M059J (cell line): ENCODE measurements at places on chromosomes 11 and 22.

DNA sequence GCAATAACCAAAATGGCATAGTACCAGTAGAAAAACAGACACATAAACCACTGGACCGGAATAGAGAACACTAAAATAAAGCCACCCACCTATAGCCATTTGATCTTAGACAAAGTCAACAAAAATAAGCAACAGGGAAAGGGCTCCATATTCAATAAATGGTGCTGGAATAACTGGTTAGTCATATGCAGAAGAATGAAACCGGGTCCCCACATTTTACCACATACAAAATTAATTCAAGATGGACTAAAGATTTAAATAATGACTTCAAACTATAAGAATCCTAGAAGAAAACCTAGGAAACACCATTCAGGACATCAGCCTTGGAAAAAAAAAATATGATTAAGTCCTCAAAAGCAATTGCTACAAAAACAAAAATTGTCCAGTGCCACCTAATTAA is 30.1 kb upstream of the NOX4 start:
- DNase-seq: no peak

DNA sequence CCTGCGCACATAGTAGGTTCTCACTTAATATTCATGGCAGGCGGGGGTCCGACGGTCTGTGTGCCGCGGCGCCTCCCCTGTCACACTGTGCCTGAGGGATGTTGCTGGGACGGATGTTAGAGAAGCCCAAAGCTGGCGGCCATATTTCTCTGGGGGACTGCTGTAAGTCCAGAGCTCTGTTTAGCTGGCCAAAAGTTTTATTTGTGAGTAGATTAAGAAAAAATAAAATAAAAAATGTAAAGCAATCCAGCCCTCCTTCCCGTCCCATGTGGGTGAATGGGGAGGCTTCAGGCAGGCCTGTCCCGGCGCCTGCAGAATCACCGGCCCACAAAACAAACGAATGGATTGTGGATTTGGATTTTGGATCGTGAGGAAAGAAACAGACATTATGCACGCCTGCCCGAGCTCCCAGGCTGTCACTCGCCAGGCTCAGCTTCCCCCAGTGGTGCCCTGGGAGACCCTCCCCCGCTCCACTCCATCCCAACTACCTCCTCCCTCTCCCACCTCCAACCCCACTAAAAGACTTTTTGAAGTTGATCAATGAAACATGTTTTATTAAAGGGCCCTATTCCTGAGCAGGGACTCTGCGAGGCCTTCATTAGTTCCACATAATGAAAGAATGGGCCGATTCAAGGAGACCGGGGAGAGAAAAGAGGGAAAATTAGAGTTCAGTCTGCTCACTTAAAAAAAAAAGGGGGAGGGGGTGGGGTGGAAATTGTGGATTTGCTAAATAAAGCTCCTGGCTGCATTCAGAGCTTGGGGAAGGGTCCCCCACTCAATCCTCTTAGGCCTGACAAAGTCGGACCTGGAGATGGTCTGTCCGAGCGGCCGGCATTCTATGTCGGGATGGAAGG is 20.4 kb upstream of the SCUBE1 start:
- no peak for DNase-seq

- no peak for DNase-seq
Measured at GRCh38 chr11:113977071-113977490, 2.2 kb downstream of the HTR3A start.

GRCh38 chr11:11966354-11966741 is 42.1 kb downstream of the DKK3 start:
- no peak for DNase-seq

GRCh38 chr22:32389685-32390084 is 22.4 kb downstream of the RTCB start:
- peak; percentile 9 for DNase-seq

DNA sequence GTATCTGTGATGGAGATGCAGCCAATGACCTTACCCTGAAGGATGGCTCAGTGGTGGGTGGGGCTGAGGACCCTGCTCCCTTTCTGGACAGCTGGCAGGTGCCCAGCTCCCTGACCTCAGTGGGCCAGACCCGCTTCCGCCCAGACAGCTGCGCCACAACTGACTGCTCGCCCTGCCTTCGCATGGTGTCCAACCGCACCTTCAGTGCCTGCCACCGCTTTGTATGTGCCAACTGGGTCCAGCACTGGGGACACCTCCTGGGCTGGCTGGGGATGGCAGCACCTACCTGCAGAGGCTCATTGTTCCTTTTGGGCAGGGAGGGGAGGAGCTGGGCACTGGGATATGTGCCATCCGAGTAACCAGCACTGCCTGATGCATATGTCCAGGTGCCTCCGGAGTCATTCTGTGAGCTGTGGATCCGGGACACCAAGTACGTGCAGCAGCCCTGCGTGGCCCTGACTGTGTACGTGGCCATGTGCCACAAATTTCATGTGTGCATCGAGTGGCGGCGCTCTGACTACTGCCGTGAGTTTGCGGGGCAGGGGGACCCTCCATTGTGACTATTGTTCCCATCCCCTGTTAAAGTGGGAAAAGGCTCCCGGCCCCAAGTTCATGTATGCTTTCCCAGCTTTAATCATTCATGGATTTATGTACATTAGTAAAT is 84.8 kb downstream of the OTOG start:
- DNase-seq: no peak

DNA sequence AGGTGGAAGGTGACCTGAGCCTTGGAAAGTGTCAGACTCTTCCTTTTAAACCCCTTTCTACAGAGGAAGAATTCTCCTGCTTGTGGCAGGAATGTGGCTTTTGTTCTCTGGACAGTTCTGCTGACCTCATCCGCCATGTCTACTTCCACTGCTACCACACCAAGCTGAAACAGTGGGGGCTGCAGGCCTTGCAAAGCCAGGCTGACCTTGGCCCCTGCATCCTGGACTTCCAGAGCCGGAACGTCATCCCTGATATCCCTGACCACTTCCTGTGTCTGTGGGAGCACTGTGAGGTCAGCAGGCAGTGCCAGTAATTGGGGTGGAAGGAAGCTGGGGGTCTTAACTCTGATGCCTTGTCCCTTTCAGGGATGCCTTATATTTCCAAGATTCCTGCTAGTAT is 9.3 kb downstream of the HINFP start:
- peak; percentile 28 for DNase-seq

DNA sequence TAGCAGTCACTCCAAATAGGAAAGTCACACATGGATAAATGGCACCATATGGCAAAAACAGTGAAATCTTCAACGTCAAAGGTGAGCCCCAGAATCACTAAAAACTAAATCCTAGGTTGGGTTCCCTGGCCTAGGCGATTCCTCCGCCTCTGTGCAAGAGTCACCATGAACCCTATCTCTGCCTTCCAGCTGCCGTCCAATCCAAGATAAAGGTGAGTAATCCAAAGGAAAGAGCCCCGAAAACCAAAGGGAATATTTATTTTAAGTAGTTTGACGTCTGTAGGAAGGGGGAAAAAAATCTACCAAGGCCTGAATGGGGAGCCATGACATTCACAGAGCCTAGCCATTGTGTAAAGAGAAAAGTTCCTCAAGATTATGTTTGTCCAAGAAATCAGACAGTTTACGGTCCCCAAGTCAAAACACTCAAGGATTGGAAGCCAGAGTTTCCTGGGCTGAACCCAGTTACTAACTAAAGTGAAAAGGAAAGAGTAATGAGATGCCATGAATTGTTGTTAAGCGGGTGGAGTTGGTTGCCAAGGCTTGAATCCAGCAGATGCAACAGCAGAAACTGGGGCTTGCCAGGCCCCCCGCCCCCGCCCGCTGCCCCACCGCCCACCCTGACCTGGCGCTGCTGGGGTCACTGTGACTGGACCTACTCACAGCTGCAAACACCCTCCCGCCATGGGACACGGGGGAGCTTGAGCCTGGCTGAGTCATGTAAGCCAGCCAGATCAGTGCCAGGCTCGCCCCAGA is 39.7 kb upstream of the ETS1 start:
- no peak for DNase-seq

DNA sequence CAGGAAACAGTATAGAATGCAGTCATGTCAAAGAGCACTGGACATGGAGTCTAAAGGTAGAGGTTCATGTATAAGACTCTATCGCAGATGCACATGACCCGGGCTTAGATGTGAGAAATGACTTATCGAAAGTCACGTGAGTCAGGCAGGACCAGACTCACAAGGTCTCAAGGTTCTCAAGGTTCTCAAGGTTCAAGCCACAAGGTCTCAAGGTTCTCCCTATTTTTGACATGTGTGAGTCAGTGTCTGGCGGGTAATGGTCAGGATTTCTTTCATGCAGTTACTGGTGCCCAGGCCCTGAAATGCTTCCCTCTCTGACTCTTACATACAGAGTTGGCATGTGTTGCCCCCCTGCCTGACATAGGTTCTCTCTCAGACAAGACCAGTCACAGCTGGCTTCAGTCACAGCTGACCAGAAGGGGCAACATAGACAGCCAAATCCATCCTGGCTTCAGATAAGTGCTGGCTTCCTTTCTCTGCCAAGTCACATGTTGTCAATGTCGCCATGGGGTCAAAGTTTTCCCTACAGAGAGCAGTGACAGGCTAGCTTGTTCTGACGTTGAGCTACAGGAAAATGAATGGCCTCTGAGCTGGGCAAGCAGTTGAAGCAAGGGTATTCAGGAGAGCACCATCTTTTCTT is 10.1 kb downstream of the CSRP3 start:
- DNase-seq: no peak

DNA sequence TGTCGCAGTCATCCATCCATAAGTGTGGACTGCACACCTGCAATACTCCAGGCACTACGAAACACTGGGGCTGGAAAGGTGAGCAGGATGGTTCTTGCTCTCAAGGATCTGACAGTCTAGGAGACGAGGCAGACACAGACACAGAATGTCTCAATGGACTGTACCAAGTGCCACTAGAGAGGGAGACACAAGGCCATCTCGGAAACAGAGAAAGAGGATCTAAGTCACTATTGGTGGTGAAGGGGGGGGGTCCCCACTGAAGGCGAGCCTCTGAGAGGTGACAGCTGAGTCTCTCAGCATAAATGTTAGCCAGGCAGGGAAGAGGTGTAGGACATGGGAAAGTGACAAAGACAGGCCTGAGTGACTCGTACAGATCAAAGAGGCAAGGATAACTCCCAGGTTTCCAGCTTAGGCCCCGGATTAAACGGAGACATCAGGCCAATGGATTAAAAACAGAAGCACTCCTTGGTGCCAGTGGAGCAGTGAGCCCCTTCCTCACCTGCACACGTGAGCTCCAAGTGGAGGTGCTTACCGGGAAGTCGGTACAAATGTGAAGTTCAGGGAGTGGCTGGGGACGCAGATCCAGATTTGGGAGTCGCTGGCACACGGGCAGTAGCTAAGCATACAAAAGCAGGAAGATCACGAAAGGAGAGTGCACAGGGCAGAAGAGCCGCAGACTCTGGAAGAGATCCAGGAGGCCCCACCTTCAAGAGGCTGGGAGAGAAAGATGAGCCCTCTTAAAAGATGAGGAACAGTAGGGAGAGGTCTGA is 117.2 kb downstream of the MICAL3 start:
- DNase-seq: no peak

GRCh38 chr11:21710809-21711208 is 482.1 kb upstream of the ANO5 start:
- DNase-seq: no peak

GRCh38 chr22:22748297-22748743 is 103.9 kb downstream of the GGTLC2 start:
- DNase-seq: peak; percentile 18

GRCh38 chr22:23548501-23549197 is 31.4 kb downstream of the IGLL1 start:
- no peak for DNase-seq

DNA sequence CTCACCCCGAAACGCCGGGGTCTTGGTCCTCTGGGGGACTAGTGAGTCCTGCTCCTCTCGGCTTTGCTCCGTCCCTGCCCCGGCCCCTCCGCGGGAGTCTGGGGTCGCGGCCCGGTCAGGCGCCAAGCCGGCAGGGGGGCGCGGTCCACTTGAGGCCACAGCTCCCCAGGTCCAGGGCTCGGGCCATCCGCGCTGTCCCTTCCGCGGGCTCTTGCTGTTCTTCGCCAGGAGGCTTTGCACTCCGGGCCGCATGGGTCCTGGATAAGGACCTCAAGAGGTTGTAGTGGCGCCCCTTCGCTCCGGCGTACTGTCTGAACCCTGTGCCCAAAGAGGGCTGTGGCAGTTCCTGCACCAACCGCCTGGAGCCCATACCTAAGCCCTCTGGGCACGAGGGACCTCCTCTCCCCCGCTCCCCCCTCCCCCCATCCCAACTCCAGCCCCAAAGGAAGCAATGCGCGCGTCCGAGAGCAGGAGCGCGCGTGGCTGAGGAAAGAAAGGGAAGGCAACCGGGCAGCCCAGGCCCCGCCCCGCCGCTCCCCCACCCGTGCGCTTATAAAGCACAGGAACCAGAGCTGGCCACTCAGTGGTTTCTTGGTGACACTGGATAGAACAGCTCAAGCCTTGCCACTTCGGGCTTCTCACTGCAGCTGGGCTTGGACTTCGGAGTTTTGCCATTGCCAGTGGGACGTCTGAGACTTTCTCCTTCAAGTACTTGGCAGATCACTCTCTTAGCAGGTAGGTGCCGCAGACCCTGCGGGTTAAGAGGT is at the start of gene ADM:
TSS of gene ADM (plus strand) at position 579 of the 767 bp plus-strand sequence. CDS start 628 bp downstream, outside the sequence.
- DNase-seq: peak; percentile 96

- DNase-seq: peak; percentile 1
Measured at GRCh38 chr11:84316866-84317555, 1030.8 kb upstream of the CCDC90B start.

- DNase-seq: peak; percentile 20
Measured at GRCh38 chr11:57643802-57644201, 5.9 kb downstream of the YPEL4 start.

- no peak for DNase-seq
Measured at GRCh38 chr11:131979364-131979763, 608.9 kb downstream of the NTM start.

DNA sequence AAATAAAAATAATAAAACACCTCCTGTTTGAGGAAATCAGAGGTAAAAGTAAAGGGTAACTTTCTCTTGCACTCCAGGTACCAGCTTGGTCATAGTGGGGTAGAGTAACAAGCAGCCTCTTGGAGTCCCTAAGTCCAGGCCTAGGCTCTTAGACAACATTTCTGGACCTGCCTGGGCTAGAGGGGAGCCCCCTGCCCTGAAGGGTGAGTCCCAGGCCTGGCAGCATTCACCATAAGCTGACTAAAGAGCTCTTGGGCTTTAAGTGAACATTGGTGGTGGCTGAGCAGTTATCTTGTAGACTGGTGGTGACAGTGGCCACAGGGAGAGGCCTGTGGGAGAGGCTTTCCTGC is 18.6 kb upstream of the OR56A3 start:
- no peak for DNase-seq

- peak; percentile 53 for DNase-seq
Measured at GRCh38 chr11:129346916-129347315, 28.7 kb upstream of the BARX2 start.

- DNase-seq: no peak
Measured at GRCh38 chr22:23065495-23066122, 4.7 kb upstream of the GNAZ start.

DNA sequence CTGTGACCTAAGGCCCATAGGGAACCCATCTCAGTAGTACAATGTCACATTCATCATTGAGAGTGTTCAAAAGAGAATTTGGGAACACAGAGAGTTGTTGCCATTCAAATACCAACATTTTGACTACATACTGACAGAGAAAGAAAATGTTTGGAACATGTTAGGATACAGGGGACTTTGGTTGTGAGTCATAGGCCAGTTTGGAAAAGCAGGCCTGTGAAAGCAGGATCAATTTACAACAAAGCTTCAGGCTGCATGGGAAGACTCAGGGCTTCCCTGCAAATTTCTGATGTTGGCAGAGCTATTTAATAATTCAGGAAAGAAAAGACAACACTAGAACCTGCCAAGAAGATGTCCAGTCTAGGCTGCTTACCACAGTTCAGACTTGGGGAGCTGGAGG is 374 bp downstream of the NLRP10 start:
- DNase-seq: peak; percentile 73

- peak; percentile 16 for DNase-seq
Measured at GRCh38 chr11:16750417-16750816, 12.0 kb downstream of the C11orf58 start.
